ENCODE measurements at places on chromosomes 3 and 15.

GRCh38 chr3:179186426-179186825, 38.3 kb downstream of the PIK3CA start:
- DNase-seq: no peak

DNA sequence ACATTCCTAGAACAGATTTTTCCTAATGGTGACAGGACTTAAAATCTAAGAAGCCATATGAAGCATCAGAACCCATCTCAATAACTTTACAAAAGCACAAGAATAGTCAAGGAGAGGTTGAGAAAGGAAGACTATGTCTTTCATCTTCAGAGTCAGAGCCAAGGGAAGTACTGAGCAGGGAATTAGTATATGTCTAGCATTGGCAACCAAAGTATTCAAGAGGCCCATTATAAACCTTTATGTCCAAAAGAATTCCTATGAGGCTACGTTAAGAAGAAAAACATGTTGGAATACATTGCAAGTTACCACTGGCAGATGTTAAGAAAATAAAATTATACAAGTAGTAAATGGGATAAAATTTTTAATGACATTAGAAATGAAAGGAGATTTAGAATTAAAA, 150.5 kb downstream of the MAGI1 start:
- no peak for DNase-seq

- DNase-seq: no peak
Measured at GRCh38 chr3:111080413-111080812, 8.8 kb downstream of the NECTIN3 start.

GRCh38 chr15:92123962-92124656, 269.6 kb upstream of the ST8SIA2 start:
- DNase-seq: no peak

- no peak for DNase-seq
Measured at GRCh38 chr15:50778086-50778485, 12.6 kb upstream of the SPPL2A start.

DNA sequence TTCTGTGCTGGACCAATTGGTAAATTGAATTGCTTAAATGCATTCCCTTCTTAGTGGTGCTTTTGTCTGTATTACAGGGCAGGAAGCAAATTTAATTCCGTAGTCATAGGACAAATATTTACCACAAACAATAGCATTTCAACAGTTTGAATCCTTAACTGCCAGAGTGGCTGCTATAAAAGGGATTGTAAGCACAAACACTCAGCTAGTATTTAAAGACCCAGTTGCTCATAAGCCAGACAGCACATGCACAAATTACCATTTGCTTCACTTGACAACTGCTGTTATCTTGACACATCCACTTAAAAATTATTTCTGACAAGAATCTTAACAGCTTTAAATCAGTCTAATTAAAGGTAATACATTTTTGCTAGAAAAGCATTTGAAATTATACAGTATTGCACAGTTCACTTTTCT, 490.2 kb upstream of the ADAMTS9 start:
- no peak for DNase-seq

GRCh38 chr15:46304321-46304720, 669.5 kb downstream of the SQOR start:
- DNase-seq: no peak
